ENCODE measurements at places on chromosomes 7 and 10. TPM values are rescaled to one million over a fixed set of nuclear protein-coding genes. Genes with fewer than 3 reads are reported as not detected.

- DNase-seq = no peak
Measured at GRCh38 chr10:34047389-34047788, 712.9 kb upstream of the NRP1 start.

Gene MRPS16
- 129 TPM for total RNA-seq

Gene PVRIG
- total RNA-seq = not detected

Gene DNAJB12
- total RNA-seq = 18.8 TPM

- peak; percentile 63 for DNase-seq
Measured at GRCh38 chr7:149748076-149748874, 25.1 kb downstream of the ZNF467 start.

DNA sequence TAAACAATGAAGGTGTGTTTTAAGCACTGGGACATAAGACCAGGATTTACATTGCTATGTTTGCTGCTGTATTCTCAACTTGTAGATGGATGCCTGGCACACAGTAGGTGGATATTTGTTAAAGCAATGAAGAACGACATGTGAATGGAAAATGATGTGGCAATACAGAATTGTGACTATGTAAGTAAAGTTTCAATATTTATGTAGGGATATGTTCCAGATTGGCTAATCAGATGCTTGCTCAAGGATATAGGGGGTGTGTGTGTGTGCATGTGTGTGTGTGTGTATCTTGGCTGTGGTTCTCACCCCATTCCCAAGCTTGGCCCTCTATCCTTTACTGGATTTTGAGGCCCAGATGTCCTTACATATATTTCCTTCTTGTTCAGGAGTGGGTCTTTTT is 42.7 kb upstream of the LAMB1 start:
- DNase-seq = no peak

DNA sequence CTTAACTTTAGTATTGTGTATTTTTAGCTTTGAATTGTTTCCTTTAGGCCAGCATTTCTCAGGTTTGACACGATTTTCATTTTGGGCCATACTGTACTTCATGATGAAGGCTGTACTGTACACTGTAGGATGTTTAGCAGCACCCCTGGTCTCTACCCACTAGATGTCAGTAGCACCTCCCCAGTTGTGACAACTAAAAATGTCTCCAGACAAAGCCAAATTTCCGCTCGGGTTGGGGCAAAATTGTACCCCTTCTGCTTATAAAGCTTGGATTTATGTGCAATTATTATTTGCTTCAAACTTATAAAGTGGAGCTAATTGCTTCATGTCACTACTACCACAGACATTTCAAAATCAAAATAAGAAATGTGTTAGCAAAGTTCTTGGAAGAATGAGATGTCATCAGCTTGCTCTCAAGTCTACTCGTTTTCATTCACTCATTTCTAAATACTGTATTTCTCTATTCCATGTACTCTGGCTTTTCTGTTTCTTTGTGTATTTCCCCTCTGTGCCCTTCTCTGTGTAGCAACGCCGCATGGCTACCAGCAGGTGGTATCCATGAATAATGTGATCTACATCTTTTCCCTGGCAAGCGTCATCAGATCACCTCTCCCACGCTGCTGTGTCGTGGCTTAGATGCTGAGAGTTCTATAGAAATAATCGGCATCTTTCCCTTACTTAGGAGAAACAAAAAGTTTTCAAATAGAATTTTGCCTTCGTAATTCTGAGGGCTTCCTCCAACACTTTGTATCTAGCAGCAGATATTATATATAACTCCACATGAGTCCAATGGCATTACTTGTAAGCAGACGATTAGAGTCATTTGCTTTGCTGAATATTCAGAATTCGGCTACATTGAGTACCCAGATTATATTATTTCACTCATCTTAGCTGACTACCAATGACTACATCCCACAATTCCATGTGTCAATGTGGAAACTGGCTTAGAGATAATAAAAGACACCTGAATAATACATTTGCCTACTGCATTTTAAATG is 47.8 kb upstream of the CALCR start:
- no peak for DNase-seq

DNA sequence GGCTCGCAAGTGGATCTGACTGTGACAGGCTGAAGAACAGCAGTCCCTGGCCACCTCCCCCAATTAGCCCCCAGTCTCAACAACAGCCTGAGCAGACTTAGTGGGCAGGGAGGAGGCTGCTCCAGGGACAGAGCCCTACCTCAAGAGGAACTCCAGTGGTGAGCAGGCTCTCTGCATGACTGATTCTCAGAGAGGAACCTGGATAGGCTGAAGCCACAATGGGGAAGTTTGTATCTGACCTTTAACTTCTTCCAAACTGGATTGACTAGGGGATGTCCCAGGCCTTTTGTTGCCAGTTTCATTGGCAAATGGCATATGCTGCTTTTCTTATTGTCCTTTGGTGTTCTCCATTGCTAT is 93.0 kb downstream of the ARHGAP22 start:
- DNase-seq = no peak

DNA sequence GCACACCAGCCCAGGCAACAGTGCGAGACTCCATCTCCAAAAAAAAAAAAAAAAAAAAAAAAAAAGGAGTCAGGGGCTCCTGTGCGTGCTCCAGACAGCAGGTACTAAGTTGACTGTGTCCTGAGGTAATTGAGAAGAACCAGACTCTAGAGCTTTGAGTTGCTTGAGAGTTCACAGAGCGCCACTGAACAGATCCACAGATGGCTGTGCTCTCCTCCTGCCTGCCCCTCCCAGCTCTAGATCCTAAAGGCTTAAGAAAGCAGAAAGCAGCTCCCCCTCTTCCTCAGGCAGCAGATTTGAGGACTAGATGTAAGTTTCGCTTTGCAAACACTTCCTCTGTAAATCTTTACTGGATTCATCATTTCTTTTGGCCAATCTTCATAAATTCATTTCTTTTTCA is 38.7 kb downstream of the SHH start:
- no peak for DNase-seq

DNA sequence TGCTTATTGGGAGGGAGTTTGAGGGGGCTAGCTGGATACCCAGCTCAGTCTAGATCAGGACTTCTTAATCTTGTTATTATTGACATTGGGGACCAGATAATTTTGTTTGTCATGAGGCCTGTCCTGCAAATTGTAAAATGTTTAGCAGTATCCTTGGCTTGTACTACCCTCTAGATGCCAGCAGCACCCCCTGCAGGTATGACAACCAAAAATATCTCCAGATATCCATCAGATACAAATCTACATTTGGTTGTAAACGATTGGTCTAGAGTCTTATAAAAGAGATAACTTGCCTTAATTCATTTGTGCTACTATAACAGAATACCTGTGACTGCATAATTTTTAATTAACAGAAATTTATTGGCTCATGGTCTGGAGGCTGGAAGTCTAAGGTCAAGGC is 1232.2 kb downstream of the XPNPEP1 start:
- no peak for DNase-seq
